ENCODE measurements at places on chromosomes 12 and 14.

DNA sequence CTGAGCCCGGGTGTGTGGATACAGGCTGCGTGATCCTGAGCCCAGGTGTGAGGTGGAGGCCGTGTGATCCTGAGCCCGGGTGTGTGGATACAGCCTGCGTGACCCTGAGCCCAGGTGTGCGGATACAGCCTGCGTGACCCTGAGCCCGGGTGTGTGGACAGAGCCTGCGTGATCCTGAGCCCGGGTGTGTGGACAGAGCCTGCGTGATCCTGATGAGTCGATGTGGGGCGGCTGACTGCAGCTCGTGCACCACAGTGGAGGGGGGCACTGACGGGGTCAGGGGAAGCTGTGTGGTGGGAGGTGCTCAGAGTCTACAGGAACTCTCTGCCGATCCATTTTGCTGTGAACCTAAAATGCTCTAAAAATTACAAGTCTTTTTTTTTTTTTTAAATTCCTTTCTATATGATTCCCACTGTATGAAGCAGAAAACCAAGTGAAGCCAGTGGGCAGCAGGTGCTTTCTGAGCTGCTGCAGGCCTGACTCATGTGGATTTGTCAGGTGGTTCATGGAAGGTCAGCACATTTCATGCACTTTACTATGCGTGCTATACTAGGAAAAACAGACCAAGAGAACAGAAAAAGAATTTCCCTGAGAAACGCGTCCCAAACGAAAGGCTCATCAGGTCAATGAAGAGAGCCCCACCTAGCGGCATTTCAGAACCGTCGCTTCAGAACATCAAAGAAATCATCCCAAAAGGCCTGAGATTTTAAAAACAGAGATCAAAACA is 19.3 kb downstream of the BRF1 start:
- DNase-seq, result no peak

DNA sequence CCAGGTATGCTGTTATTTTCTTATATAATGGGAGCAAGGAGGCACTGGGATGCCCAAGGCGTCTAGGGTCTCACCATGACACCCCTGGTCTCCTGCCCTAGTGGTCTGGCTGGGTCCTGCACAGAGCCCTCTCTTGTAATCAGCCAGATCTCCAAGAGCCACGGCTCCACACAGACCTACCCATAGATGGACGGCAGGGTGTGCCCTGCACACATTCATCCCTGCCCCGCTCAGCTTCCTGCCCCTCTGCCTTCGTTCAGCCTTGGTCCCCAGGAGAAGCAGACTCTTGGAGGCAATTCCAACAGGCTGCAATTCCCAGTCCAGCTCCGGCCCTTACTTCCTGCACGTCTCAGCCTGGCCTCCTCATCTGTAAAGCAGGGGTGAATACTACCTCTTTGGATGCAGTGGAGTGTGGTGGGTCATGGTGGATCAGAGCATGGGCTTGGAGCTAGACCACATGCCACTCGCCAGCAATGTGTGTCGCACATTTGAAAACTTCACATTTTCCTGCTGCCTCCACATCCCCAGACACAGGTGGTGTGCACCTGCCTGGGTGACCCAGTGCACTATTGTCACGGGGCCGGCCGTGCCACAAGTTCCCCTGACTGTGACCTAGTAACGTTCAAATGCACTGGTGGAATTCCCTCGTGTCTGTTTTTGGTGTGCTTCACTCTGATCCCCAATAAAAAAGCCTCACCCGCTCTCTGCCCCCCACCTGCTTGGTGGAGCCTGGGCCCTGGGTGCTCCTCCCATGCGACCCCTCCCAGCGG is 171.1 kb upstream of the PRMT8 start:
- DNase-seq, result no peak

DNA sequence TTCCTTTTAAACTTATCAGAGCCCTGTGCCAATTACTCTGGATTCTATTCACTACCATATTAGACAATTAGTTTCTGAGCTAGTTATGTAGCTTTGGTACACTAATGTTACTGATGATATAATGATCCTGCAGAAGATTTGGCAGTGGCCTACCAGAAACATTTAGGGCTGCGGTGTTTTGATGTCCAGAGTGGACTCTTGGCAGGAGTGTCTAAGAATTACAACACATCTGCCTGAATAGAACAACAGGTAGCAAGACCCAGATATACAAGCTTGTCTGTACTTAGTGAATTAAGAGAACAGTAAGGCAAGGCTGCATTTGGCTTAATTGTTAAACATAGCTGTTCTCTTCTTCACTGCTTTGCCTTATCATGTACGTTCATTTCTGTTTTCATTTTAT is 691.6 kb upstream of the FBXO33 start:
- DNase-seq, result no peak

- DNase-seq, result no peak
Measured at GRCh38 chr12:123114304-123115083, 36.4 kb downstream of the PITPNM2 start.

DNA sequence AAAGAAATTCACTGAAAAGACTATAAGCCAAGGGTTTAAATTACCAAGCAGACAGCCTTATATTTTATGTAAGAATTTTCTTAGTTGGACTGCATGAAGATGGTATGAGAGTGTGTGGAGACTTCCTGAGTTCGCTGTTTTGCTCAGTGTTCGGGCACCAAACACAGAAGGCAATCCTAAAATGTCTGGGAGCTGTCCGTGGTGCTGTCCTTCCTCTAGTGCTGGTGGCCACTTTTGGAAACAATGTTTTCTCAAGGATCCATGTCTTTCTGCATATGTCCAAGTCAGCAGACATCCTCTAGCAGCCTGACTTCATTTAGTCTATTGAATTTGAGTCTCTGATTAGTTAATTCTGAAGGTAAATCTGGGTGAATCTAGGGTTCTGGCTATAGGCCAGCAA is 135.8 kb downstream of the SLC8A3 start:
- DNase-seq, result peak; percentile 6

DNA sequence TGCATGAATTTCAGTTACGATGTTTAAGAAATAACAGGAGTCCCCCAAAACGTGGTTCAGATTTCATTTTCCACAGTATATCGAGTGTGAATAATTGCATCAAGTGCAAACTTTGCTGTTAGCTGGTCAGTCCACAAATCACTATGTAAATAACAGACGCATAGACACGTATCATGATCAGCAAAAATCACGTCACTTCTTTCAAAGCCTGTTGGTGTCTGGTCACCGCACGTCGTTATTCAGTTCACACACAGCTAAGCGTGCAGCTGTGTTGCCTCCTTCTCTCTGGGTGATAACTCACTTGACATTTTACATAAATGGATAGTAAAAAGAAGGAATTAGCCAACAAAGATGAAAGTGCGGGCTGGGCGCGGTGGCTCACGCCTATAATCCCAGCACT is 126.8 kb upstream of the MED13L start:
- DNase-seq, result no peak

GRCh38 chr14:24058951-24059475 is 7.2 kb downstream of the CARMIL3 start:
- DNase-seq, result no peak

GRCh38 chr12:110149086-110149660 is 25.0 kb downstream of the IFT81 start:
- DNase-seq, result no peak

GRCh38 chr12:117527479-117527855 is 166.0 kb upstream of the NOS1 start:
- no peak for DNase-seq
